ENCODE measurements at places on chromosomes 7 and 10. TPM values are rescaled to one million over a fixed set of nuclear protein-coding genes. Genes with fewer than 3 reads are reported as not detected.

Gene AZGP1
- 21.4 TPM for polyA plus RNA-seq

Gene SLK
- polyA plus RNA-seq = 4.3 TPM

Gene PILRA
- polyA plus RNA-seq = 3.8 TPM

Gene ZCCHC24
- 38.1 TPM for polyA plus RNA-seq

Gene FAM25G
- not detected for polyA plus RNA-seq

Gene NEURL1
- 71.6 TPM for polyA plus RNA-seq

Gene TSPAN14
- polyA plus RNA-seq = 70.4 TPM

Gene PAX4
- not detected for polyA plus RNA-seq

Gene SERPINE1
- polyA plus RNA-seq = 4.3 TPM

Gene WEE2
- polyA plus RNA-seq = not detected

Gene CFAP69
- not detected for polyA plus RNA-seq

Gene AMZ1
- 2.4 TPM for polyA plus RNA-seq

Gene PRKAR1B
- 174 TPM for polyA plus RNA-seq

Gene GIMAP7
- polyA plus RNA-seq = 2.2 TPM

Gene CPA2
- polyA plus RNA-seq = 0.97 TPM

Gene TAS2R16
- polyA plus RNA-seq = not detected

Gene ZPBP
- polyA plus RNA-seq = not detected

Gene GRID2IP
- 0.25 TPM for polyA plus RNA-seq

Gene ZNF736
- 4.9 TPM for polyA plus RNA-seq

Gene INHBA
- 0.17 TPM for polyA plus RNA-seq

Gene ACSL5
- polyA plus RNA-seq = 5.0 TPM

Gene HMX3
- 12.9 TPM for polyA plus RNA-seq

Gene PTPN12
- polyA plus RNA-seq = 25.4 TPM

Gene CUL2
- 16.1 TPM for polyA plus RNA-seq

Gene NXPH1
- polyA plus RNA-seq = 5.5 TPM

Gene MBLAC1
- 4.7 TPM for polyA plus RNA-seq

Gene CABCOCO1
- 2.3 TPM for polyA plus RNA-seq

Gene SLC18A3
- 1.2 TPM for polyA plus RNA-seq

Gene KCNIP2
- 14.2 TPM for polyA plus RNA-seq

Gene CTAGE6
- not detected for polyA plus RNA-seq

Gene ATOH7
- 1.4 TPM for polyA plus RNA-seq

Gene ASZ1
- polyA plus RNA-seq = not detected

Gene OR2A5
- not detected for polyA plus RNA-seq

Gene CRPPA
- polyA plus RNA-seq = 0.64 TPM

Gene JMJD1C
- 9.1 TPM for polyA plus RNA-seq

Gene C10orf90
- polyA plus RNA-seq = 9.6 TPM

Gene GRM8
- 11.8 TPM for polyA plus RNA-seq

Gene VAX1
- 0.48 TPM for polyA plus RNA-seq

Gene CRHR2
- 0.49 TPM for polyA plus RNA-seq

Gene TCTN3
- polyA plus RNA-seq = 35.5 TPM

Gene MYL7
- not detected for polyA plus RNA-seq

Gene TMEM229A
- polyA plus RNA-seq = 1.9 TPM

Gene PLXNA4
- 3.6 TPM for polyA plus RNA-seq

Gene SEPTIN14
- not detected for polyA plus RNA-seq

Gene NUP42
- polyA plus RNA-seq = 14.0 TPM

Gene CCDC172
- not detected for polyA plus RNA-seq

Gene TRIM50
- 0.34 TPM for polyA plus RNA-seq

Gene SH3PXD2A
- 43.1 TPM for polyA plus RNA-seq

Gene PRSS2
- not detected for polyA plus RNA-seq

Gene CREB5
- polyA plus RNA-seq = 11.6 TPM

Gene SMO
- 6.1 TPM for polyA plus RNA-seq

Gene GIMAP1
- 1.1 TPM for polyA plus RNA-seq

Gene CYP3A7
- not detected for polyA plus RNA-seq

Gene GIMAP8
- polyA plus RNA-seq = 1.9 TPM

Gene FAM25A
- polyA plus RNA-seq = not detected

Gene AUTS2
- polyA plus RNA-seq = 59.9 TPM

Gene GBX1
- polyA plus RNA-seq = not detected

Gene MYOZ1
- 3.6 TPM for polyA plus RNA-seq
